ENCODE measurements at places on chromosomes 16 and 17.

DNA sequence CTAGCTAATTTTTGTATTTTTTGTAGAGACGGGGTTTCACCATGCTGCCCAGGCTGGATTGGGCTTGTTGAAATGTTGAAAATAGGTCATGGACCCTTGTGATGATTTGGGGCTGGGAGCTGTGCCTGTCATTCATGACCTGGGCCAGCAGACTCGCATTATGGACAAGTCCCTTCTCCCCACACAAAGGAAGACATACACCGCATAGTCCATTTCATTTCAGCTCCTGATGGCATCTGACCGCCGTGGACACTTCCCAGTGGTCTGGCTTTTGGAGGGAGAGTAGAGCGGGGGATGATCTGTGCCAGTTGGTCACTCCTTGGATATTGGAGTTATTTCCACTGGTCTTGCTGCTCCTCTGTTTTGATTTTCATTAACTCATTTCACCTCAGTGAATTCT is 34.8 kb downstream of the MPRIP start:
- DNase-seq = no peak

DNA sequence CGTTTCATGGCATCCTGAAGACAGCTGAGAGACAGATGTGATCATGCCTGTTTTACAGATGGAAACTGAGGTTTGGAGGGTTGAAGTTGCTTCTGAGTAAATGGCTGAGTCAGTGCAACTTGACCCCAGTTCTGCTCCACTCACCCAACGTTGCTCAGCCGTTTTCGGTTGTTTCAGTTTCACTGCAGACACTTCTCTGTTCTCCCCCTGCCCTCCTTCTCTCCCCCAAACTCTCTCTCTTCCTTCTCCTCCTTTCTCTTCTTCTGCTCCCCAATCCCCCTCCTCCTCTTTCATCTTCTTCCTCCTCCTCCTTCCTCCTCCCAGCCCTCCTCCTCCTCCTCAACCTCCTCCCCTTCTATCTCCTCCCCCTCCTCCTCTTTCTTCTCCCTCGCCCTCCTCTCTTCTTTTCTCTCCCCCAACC is 9.4 kb upstream of the CEP20 start:
- DNase-seq = no peak

GRCh38 chr17:67639979-67640378 is 77.8 kb upstream of the NOL11 start:
- DNase-seq = no peak

- DNase-seq = no peak
Measured at GRCh38 chr17:1532836-1533602, 16.6 kb upstream of the INPP5K start.

GRCh38 chr17:79829004-79829403 is 10.2 kb downstream of the CBX4 start:
- DNase-seq = no peak

DNA sequence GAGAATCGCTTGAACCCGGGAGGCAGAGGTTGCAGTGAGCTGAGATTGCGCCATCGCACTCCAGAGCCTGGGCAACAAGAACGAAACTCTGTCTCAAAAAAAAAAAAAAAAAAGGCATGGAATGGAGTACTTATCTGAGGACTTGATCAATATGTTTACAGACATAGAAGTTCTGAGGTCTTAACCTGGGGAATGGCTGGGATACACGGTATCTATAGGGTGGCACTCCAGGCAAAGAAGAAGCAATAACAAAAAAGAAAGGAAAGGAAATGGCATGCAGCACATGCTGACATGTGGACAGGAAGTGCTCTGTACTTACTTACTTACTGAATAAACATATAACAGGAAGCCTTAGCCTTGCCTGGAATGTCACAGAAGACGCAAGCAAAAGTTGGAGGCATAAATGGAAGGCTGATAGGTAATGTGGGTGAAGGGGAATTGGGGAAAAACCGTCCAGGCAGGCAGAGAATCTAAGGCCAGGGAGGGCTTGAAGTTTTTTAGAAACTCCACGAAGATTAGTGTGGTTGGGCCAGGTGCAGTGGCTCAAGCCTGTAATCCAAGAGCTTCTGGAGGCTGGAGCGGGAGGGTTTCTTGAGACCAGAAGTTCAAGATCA is 10.1 kb upstream of the SPOP start:
- DNase-seq = no peak

GRCh38 chr17:47878203-47879027 is 17.6 kb upstream of the SP2 start:
- peak; percentile 16 for DNase-seq

GRCh38 chr16:75653922-75654321 is 6.3 kb downstream of the TERF2IP start:
- DNase-seq = no peak

DNA sequence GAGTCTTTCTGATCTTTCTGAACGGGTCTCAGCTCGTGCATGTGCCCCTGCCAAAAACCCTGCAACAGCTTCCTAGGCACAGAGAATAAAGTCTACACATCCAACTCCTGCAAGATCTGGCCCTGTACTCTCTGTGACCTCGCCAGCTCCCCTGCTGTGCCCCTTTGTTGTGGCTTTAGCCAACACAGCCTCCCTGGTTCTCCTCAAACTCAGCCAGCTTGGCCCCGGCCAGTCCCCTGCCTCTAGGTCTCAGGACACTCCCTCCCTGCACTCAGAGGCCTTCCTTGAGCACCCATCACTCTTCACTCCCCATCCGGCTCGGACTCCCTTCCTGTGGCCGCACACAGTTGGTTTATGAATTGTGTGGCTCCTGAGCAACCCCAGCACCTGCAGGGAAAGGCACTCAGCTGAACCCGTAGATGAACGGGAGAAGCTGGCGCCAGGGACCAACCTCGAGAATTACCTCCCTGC is 1.4 kb downstream of the CEP131 start:
- DNase-seq = peak; percentile 45

- no peak for DNase-seq
Measured at GRCh38 chr17:22695228-22695619, 1002.9 kb downstream of the KCNJ18 start.

DNA sequence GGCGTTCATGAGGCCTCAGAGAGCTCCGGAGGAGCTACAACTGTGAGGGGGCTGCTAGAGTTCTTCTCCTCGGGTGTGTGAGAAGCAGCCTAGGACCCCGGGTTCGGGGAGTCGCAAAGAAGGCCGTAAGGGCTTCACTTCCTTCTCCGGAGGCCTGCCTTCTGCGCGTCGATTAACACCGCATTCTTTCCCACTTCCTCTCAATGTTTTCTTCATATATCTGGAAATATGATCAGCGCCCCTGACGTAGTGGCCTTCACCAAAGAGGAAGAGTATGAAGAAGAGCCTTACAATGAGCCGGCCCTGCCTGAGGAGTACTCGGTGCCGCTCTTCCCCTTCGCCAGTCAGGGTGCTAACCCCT is 449 bp downstream of the SMCR8 start:
- no peak for DNase-seq

DNA sequence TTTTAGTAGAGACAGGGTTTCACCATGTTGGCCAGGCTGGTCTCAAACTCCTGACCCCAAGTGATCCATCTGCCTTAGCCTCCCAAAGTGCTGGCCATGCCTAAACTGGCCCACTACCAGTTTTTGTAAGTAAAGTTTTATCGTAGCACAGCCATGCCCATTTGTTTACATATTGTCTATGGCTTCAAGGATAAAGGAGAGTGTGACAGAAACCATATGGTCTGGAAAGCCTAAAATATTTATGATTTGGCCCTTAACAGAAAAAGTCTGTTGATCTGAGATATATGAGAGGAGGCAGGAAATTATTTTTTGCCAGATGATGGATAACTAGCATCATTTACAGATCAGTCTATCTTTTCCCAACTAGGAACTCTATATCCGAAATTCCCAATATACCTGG is 4.5 kb downstream of the AKAP10 start:
- no peak for DNase-seq

- DNase-seq = no peak
Measured at GRCh38 chr17:36947922-36948716, 635 bp upstream of the AATF start.

- DNase-seq = no peak
Measured at GRCh38 chr16:67426950-67427349, 4.0 kb upstream of the HSD11B2 start.

DNA sequence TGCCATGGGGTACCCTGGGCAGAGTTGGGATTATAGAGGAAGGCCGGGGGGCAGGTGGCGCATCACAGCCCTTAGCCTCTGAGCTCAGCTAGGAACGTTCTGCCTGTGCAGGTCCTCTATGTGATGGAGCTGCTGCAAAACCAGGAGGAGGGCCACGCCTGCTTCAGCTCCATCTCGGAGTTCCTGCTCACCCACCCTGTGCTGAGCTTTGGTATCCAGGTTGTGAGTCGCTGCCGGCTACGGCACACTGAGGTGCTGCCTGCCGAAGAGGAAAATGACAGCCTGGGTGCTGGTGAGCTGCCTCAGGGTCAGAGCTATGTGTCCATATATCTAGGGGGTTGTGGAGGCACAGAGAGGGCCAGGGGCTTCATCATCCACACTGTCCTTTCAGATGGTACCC is 5.8 kb upstream of the NRN1L start:
- no peak for DNase-seq

GRCh38 chr17:50502301-50502990 is 5.8 kb upstream of the MYCBPAP start:
- no peak for DNase-seq

- no peak for DNase-seq
Measured at GRCh38 chr17:1182811-1183170, 3.0 kb upstream of the ABR start.

DNA sequence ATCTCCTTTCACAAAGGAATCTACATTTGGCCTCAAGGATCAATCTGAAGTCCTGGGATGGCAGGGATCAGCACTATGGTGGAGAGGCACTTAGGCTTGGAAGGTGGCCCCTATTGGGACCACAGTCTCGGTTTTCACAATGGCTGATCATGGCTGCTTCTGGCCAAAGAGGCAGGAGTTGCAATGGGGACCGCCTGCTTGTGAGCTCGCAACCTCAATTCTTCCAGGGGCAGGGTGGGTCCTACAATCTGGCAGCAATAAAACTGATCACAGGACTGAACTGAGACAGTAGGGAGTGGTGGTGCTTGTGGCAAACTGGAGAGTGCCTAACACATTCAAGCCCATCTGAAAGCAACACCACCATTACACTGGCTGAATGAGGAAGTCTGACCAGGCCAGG is 83.1 kb downstream of the NETO2 start:
- DNase-seq = no peak

DNA sequence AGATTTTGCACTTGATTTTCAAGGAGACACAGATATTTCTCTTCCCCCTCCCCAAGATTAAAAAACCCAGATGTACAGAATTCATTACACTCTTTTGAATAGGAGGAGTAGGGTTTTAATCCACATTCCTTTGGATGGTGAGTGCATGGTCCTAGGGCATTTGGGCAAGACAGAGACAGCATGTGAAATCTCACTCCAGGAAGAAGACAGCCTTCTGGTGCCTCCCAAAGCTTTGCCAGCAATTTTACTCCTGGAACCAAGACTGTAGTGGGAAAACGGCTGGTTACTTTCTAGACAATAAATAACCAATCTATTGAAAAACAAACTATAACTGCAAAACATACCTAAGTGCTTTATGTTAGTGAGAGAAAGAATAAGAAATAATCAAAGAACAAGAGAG is 15.2 kb downstream of the TEX2 start:
- DNase-seq = no peak

- no peak for DNase-seq
Measured at GRCh38 chr16:75206749-75207451, at the start of gene CTRB2. TSS of gene CTRB2 (minus strand) at chr16:75207161. CDS start at chr16:75207141, 20 bp downstream.

DNA sequence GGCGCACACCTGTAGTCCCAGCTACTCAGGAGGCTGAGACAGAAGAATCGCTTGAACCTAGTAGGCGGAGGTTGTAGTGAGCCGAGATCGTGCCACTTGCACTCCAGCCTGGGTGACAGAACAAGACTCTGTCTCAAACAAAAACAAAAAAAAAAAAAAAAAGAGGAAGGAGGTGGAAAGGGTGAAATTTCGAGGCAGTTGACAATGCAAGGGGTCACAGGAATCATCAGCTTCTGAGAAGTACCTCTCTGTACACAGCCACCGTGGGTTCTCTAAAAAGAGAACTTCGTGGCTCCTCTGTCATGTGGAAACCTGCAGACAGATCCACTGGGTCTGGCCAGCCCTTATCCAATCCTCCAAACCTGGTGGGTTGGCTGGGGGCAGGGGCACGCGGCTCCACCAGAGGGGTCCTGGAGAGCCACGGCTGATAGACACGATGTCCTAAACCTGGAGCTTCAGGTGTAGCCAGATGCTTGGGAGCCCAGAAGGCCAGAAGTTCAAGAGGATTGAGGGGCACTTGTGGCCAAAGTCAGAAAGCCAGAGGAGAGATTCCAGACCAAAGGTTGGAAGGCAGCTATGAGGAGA is 540 bp upstream of the CD300LF start:
- no peak for DNase-seq

GRCh38 chr17:73534209-73534909 is 109.9 kb downstream of the SDK2 start:
- DNase-seq = no peak

DNA sequence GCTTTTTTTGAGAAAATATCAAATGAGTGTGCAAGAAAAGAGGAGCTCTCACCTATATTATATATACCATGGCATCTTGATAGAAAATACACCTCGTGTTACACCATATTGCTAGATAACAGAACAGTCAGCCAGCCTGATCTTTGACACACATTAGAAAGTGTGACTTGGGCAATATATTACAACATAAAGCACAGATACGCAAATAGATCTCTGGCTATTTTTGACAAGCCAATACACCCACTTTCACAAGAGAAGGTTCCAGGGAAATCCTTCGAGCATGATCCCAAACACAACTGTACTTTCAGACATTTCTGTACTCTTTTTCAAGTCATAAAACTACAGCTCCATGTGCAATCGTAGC is 9.4 kb downstream of the GGA2 start:
- no peak for DNase-seq

GRCh38 chr16:78474762-78475161 is 375.3 kb downstream of the WWOX start:
- no peak for DNase-seq

Measured in astrocyte of the hippocampus (primary cell).